ENCODE measurements at places on chromosomes 13 and 19.

DNA sequence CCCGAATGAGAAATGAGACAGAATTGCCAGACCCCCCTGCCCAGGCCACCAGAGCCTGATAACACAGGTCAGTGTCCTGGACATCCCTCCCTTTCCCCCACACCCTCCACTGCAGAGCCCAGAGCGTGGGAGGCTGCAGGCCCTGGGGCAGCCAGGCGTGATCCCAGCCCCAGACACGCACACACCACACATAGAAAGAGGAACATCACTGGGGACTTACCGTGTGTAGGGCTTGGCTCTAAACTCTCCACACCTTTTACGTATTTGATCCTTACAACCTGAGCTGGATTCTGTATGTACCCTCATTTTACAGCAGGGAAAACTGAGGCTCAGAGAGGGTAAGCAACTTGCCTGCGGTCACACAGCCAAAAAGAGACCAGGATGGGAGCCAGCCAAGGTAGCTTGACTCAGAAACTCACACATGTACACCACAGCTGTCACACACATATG lies 334 bp upstream of the ANGPTL6 start:
- H3K4me3 ChIP-seq, result peak overlapping the region; percentile 85
- H3K36me3 ChIP-seq, result peaks cover 6% of the 10 kb centered on the region
- H3K4me1 ChIP-seq, result peaks cover 84% of the 10 kb centered on the region
- H3K27me3 ChIP-seq, result peaks cover 40% of the 10 kb centered on the region

- no peak for DNase-seq
- no peak overlapping the region for H3K4me3 ChIP-seq
- H3K4me1 ChIP-seq, result peaks cover 50% of the 10 kb centered on the region
- H3K27me3 ChIP-seq, result no peaks in the 10 kb centered on the region
- H3K27ac ChIP-seq, result peak overlapping the region; percentile 57
Measured at GRCh38 chr13:21034603-21035191, 26.7 kb downstream of the LATS2 start.

- peaks cover 21% of the 10 kb centered on the region for H3K4me1 ChIP-seq
- peaks cover 27% of the 10 kb centered on the region for H3K36me3 ChIP-seq
- H3K27me3 ChIP-seq, result no peaks in the 10 kb centered on the region
- no peak overlapping the region for H3K27ac ChIP-seq
- no peak overlapping the region for H3K4me3 ChIP-seq
Measured at GRCh38 chr13:50015750-50016149, 506 bp downstream of the KCNRG start.

DNA sequence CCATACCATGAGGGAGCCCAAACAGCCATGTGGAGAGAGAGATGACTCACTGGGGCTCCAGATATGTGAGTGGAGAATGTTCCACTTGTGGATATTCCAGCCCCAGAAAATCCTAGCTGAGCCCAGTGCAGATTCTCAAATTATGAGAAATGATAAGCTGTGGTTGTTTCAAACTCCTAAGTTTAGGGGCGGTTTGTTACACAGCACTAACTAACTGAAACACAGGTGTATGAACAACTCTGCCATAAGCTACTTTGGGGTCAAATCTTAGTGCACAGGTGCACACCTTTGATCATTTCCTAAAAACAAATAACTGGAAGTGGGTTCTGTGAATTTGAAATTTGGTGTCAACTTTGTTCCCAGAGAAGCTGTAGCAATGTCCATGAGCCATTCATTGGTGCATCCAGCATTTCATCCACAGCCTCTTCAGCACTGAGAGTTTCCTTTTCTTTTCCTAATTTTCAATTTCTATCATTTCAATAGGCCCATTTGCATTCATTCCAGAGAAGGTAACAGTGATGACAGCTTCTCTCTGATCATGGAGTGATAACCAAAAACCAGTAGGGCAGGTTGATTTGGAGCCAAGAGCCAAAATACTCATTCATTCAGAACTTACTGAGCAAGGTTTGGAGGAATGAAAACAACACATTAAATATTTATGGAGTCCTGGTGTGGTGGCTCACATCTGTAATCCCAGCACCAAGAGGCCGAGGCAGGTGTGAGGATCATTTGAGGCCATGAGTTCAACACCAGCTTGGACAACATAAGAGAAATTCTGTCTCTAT lies 8.8 kb upstream of the CLPP start:
- no peaks in the 10 kb centered on the region for H3K4me1 ChIP-seq
- DNase-seq, result no peak
- no peak overlapping the region for H3K27ac ChIP-seq
- no peak overlapping the region for H3K4me3 ChIP-seq

DNA sequence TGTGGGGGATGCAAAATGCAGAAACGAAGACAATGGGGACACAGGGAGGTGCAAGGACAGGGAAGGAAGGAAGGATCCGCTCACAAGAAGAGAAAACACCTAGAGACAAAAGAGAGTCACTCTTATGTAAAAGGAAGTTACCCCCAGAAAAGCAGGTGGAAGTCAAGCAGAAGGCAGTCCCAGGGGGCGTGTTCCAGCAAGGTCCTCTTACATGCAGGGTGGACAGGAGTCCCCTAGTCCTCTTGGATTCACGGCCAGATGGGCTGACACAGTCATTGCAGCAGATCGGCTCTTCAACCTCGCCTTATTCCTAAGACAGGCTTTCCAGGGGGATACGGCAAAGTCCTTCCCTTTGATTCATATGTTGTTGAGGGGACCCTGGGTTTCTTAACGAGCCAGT lies 83.9 kb upstream of the SPATA13 start:
- H3K27ac ChIP-seq, result no peak overlapping the region
- no peaks in the 10 kb centered on the region for H3K27me3 ChIP-seq
- no peaks in the 10 kb centered on the region for H3K4me1 ChIP-seq
- DNase-seq, result no peak
- H3K4me3 ChIP-seq, result no peak overlapping the region
